Stimulated activated CD8-positive, alpha-beta memory T cell treated with anti-CD3 and anti-CD28 coated beads, Interleukin-7, amount 100 ng/mL, for 1 hour (primary cell): ENCODE measurements at places on chromosomes 1 and 21.

DNA sequence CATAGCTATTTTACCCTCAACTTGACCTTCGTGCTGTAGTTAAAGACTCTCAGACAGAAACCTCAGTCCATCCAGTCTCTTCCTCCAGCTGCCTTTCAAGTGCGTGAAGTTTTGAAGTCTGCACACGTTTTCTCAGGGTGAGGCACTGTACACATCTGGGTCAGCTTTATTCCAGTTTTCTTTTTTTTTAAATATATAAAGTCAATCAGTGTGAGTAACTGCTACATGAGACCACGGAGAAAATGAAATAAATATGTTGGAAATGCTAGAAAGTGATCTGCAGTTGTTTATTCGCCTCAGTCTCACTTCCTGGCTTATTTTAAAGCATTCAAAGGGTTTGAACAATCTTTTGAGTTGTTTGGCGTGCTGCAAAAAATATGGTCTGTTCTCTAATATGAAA is 135.7 kb downstream of the ROR1 start:
- DNase-seq: no peak

DNA sequence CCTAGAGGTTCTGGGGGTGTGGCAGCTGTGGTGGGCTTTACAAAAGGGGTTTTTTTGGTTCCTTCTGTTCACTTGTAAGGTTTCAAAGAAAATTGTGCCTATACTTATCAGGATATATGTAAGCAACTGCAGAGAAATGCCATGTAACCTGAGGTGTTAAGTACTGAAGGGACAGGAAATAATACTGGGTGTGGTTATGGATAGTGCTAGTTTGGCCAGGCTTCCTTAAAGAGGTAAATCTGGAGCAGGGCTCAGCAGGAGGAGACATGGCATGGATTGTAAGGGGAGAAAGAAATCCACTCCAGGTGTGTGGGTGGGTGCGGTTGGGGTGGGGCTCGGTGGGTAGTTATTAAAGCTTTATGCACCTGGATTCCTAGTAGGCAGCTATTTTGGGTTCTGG is 28.3 kb downstream of the KIRREL1 start:
- DNase-seq: no peak

- DNase-seq: no peak
Measured at GRCh38 chr1:194833111-194833510, 1646.7 kb upstream of the B3GALT2 start.

GRCh38 chr1:110857964-110858948 is 14.7 kb upstream of the CD53 start:
- no peak for DNase-seq

DNA sequence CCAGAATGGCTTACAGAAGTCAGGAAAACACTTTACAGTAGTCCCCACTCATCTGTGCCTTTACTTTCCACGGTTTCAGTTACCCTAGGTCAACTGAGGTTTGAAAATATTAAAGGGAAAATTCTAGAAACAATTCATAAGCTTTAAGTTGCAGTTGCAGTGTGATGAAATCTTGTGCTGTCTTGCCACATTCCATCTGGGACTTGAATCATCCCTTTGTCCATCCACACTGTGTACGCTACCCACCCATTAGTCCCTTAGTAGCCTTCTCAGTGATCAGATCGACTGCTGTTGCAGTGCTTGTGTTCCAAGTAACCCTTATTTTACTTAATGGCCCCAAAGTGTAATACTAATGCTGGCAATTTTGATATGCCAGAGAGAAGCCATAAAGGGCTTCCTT is 30.5 kb downstream of the ZCCHC17 start:
- no peak for DNase-seq

GRCh38 chr1:92482665-92483609 is 3.8 kb downstream of the GFI1 start:
- no peak for DNase-seq

DNA sequence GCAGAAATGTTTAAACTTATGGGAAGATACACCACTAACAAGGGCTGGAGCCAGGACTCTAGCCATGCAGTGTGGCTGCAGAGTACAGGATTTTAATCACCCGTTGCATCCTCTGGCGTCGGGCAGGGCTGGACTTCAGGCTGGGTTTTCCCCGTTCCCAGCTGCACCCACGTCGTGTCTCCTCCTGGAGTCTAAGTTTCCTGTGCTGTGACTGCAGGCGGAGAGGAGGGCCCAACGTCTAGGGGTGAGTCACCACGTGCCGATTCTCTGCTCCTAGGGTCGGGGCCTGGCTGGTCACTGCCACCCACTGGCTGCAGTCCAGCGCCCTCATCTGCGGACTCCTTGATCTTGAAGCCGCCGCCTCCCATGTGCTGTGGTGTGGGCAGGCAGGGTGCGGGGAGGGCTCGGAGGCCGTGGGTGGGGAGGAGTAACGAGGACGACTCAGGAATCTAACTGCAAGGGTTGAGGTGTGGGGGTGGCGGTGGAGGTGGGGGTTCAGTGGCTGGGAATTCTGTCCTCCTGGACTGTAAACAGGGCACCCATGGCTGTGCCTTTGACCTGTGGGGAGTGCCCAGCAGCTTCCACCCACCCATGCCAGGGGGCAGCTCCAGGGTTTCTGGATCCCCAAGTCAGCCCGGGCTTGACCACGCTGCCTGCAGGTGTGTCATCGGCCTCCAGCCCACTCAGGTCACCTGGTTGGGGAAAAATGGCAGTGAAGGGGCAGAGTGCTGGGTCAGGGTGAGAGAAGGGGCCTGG is 77.8 kb downstream of the ALPL start:
- no peak for DNase-seq

- no peak for DNase-seq
Measured at GRCh38 chr1:230807561-230808280, 60.5 kb downstream of the CAPN9 start.

DNA sequence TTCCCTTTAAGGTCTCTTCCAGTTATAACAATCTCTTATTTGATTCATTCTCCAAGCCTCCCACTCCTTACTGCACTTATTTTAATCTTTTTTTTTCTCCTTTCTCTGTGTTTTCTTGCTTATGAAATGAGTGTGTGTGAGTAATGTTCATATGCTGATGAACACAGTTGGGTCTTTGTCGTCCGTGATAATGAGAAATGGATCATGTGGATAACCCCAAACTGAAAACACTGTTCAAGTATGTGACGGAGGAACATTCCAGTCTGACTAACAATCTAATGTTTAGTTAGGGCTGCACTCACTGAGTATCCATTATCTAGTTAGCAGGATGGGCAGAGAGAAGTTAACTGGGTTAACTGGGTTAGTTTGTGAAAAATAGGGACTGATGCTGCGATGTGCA is 253.1 kb upstream of the DUSP10 start:
- no peak for DNase-seq

DNA sequence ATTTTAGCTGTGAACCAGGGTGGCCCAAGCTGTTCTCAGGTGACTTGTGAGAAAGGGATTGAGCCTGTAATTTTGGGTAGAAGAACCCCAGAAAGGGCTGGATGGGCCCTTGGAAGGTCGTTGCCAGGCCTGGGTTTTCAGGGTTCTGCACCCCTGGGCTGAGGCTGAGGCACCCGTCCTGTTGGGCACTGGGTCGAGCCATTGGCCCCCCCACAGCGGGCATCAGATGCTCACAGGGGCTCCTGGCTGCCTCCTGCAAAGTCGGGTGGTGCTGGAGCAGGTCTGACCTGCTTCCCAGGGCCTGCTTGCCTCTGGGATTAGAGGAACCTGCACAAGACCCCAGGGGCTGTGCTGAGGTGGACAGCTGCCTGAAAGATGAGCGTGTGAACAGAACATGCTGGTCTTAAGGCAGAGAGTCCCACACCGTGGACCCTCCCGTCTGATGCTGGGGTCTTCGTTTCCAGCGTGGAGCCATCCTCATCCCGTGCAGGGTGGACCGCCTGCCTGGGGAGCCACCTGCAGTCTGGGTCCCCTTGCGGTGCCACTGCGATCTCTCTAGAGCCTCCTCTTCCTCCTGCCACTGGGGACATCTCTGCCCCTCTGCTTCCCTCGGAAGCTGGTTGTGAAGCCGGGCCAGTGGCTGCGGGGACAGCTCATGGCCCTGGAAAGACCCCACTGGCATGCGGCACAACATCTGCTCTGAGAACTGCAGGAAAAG is 1.7 kb upstream of the TRPM2 start:
- no peak for DNase-seq

- DNase-seq: no peak
Measured at GRCh38 chr1:183590244-183591191, at the start of gene NCF2. NCF2 (minus strand) TSS chr1:183590459; CDS start chr1:183590329, 130 bp downstream.

- DNase-seq: no peak
Measured at GRCh38 chr1:159917533-159918351, 7.6 kb downstream of the TAGLN2 start.

- DNase-seq: no peak
Measured at GRCh38 chr1:42006836-42007235, 88.1 kb upstream of the HIVEP3 start.

DNA sequence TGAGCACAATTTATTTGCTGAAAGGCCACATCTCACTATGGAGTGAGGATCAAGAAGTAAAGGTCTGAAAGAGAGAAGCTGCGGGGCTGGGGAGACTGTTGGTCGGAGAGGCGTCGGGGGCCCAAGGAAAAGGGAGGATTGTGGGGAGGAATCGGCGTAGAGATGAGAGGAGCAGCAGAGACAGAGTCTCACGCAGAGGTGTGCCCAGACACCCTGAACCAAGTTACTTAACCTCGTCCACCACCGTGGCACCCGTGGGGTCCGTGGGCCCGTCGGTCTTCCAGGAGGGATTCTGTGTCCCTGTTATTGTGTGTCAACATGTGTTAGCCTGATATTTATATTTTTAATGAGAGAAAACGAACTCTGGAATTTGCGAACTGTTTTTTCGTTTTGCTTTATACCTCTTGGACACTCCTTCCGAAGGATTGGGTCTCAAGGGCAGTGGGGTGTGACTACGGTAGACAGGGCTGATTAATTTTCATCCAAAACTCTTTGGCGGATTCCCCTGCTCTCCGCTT is 3.8 kb upstream of the NBPF1 start:
- no peak for DNase-seq

- DNase-seq: no peak
Measured at GRCh38 chr1:52677076-52677806, 20.9 kb downstream of the COA7 start.

DNA sequence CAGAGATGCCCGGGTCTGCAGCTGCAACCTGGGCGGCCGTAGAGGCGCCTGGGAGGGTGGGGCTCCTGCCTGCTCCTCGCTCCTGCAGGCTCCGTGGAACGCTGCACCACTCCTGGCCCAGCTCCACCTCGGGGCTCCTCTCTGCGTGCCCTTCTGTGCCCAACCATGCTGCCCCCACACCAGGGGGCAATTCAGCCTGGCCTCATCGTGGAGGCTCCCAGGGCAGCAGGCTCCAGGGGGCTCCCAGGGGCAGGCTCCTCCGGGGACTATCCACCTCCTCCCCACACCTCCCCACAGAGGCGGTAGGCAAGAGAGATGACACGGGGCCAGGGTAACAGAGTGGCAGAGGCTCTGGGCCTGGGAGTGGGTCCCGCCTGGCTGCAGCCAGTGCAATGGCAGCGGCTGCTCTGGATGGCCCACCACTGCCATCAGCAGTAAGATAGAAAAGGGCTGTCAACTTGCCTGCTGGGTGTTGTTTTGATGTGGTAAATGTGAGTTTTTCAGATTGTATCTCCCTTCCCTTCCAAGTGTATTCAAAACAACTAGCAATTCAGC is 22.4 kb upstream of the LRRC8C start:
- no peak for DNase-seq

- no peak for DNase-seq
Measured at GRCh38 chr1:55374801-55375616, 159.8 kb upstream of the USP24 start.

GRCh38 chr1:7326366-7326765 is 444.7 kb upstream of the VAMP3 start:
- no peak for DNase-seq
